ENCODE measurements at places on chromosomes 1 and 21.
A peak's percentile ranks its signal among the peaks of the same experiment; 100 is the strongest.

DNA sequence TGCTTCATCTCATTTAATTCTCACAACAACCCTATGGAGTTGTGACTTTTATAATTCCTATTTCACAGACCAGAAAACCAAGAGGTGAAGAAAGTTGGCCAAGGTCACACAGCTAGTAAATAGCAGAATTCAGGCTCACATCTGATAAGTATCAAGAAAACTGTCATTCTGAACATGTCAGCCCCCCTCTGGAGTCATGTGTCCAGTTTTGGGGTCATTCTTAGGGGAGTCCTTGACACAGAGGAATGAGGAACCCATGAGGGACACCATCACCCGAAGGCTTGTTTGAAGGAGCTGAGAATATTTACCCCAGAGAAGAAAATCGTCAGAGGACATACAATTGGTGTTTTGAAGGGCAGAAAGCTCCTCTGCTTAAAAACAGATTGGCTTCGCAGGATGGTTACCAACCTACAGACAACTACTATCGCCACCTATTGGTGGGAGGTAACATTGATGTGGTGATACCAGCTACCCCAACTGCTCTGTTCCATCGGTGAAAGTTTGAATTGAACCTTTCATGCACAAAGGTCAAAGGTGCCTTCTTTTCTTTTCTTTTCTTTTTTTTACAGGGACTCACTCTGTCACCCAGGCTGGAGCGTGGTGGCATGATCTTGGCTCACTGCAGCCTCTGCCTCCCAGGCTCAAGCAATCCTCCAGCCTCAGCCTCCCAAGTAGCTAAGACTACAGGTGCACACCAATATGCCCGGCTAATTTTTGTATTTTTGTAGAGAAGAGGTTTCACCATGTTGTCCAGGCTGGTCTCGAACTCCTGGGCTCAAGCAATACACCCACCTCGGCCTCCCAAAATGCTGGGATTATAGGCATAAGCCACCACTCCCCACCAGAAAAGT, 31.3 kb downstream of the NCMAP start:
- peak; percentile 58 for DNase-seq

DNA sequence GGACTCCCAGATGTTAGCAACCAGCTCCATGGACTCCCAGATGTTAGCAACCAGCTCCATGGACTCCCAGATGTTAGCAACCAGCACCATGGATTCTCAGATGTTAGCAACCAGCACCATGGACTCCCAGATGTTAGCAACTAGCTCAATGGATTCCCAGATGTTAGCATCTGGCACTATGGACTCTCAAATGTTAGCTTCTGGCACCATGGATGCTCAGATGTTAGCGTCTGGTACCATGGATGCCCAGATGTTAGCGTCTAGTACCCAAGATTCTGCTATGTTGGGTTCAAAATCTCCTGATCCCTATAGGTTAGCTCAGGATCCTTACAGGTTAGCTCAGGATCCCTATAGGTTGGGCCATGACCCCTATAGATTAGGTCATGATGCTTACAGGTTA, 8.8 kb downstream of the SON start:
- DNase-seq: no peak

GRCh38 chr1:240091614-240092300, at the start of gene FMN2:
Gene FMN2, plus strand, starts transcription at chr1:240091883. Its CDS starts 227 bp downstream, at chr1:240092110.
- peak; percentile 23 for DNase-seq

DNA sequence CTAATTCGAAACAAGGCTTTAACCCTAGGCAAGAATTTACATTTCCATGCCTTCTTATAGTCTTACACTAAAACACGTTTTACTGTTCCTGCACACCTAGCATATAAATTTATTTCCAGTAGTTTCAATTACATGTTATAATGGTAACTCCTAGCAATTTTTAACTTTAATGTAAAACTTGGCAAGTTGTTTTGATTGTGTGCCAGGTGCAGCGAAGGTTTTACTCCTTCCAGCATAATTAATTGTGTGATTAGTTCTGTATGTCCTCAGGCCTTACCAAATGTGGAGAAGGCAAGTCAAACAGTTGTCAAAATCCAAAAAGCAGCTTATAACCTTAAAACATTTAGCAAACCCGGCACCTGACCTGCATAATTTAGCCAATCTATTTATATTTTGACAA, 114.8 kb downstream of the KCNK1 start:
- DNase-seq: no peak

GRCh38 chr1:179080866-179081686, 794 bp upstream of the TOR3A start:
- DNase-seq: no peak

DNA sequence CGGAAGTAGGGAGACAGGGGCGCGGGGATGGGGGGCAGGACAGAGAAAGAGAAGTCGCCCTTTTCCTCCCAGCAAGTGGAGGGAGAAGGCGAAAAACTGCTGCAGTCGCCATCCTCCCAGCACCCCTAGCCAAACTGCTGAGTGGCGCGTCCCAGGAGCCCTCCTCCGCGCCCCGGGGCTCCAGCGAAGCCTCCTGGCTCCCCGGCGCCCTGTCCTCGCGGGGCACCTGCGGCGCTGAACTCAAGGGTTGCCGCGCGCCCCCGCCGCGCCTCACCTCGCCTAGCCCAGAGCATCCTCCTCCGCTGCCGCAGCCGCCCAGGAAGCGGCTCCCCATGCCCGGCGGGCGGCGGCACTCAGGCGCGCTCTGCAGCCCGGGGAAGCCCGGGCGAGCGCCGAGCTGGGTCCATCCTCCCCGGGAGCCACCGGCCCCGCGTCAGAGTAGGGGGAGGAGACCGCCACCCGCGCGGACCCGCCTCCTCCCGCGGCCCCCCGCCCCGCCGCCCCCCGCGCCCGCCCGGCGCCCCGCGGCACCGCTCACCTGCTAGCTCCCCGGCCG, at the start of gene DAB1:
Gene DAB1 (minus strand): TSS at position 405 of the 556 bp plus-strand sequence. CDS start 133,030 bp downstream, outside the sequence.
- no peak for DNase-seq

- DNase-seq: no peak
Observed at GRCh38 chr1:246580497-246581370, 14.5 kb downstream of the CNST start.

DNA sequence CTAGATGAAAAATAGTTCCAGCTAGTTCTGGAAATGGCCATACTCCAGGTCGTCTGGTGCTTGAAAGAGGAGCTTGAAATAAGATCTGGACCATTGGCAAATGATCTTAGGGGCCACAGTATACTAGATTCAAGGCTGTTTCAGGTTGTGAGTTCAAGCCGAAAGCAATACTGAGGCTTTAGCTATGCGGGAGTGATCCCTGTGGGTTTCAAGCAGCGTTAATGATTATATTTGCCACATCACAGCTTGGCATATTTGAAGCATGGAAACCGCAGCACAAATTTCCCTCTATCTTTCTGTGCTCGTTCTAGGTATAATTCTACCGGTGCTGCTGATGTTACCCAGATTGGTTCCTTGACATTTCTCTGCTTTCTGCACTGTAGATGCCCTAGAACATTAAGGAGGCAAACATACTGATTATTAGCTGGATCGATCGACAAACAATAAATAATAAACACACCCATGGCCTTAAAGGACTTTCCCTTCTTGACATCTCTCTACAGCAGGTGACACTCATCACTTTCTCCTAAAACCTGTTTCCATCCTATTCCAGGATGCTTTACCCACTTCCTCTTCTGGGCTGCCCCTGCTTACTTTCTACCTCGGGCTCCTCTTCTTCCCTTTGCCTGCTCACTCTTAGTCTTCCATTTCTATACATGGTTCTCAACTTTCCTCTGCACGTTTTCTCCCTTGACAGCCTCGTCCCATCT, 40.6 kb upstream of the LYST start:
- DNase-seq: no peak

- DNase-seq: no peak
Observed at GRCh38 chr1:147800804-147801203, 40.4 kb upstream of the GJA5 start.

GRCh38 chr1:56092684-56093570, 486.4 kb downstream of the PLPP3 start:
- no peak for DNase-seq

GRCh38 chr1:203944651-203945404, 83.4 kb downstream of the SNRPE start:
- DNase-seq: no peak

DNA sequence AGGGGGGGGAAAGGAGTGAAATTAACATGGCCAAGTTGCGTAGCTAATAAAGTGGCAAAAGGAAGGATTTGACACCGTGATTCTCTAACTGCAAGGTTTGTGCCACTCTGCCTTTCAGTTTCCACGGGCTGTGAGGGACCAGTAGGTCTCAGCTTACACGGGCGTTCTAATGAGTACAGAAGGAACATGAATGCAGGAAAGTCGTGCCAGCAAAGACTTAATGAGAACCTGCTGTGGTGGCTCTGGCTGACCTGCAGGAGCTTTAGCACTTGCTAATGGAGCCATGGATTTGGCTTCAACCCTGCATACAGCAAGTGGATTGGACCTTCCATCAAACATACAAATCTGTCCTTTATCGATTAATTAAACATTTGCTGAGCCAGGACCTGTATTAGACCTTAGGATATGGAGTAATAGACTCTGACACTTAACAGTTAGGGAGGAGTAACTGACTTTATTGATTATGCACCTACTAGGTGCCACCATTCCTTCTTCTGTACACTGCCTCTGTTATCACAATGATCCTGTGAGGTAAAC, 15.1 kb upstream of the PITHD1 start:
- DNase-seq: no peak

DNA sequence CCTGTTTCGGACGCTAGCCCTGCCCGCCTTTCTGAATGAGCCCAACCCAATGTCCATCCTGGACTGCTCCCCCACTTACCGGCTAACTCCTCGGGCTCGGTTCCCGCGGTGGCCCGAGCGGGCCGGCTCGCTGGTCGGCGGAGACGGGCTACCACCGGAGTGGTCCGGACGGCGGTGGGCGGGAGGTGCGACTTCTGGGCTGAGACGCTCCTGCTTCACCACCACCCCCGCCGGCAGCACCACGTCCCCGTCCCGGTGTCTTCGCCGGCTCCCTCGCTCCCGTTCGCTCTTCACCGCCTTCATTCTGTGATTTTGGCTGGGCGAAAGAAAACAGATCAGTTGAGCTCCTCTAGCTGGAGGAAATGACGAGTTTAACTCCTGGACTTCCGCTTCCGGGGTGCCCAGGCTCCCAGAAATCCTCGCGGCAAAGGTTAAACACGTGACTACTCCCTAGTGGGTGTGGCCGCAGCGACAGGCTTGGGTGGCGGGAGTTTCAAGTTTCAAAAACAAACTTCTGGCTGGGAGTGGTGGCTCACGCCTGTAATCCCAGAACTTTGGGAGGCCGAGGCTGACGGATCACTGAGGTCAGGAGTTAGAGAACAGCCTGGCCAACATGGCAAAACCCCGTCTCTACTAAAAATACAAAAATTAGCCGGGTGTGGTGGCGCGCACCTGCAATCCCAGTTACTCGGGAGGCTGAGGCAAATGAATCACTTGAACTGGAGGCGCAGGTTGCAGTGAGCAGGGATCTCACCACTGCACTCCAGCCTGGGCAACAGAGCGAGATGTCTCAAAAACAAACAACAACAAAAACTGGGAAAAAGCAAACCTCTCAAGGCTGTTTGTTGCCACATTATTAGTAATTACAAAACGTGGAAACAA, at the start of gene SNIP1:
Gene SNIP1 (minus strand): TSS at position 367 of the 882 bp plus-strand sequence. CDS start 64 bp downstream, at position 303.
- peak; percentile 95 for DNase-seq

DNA sequence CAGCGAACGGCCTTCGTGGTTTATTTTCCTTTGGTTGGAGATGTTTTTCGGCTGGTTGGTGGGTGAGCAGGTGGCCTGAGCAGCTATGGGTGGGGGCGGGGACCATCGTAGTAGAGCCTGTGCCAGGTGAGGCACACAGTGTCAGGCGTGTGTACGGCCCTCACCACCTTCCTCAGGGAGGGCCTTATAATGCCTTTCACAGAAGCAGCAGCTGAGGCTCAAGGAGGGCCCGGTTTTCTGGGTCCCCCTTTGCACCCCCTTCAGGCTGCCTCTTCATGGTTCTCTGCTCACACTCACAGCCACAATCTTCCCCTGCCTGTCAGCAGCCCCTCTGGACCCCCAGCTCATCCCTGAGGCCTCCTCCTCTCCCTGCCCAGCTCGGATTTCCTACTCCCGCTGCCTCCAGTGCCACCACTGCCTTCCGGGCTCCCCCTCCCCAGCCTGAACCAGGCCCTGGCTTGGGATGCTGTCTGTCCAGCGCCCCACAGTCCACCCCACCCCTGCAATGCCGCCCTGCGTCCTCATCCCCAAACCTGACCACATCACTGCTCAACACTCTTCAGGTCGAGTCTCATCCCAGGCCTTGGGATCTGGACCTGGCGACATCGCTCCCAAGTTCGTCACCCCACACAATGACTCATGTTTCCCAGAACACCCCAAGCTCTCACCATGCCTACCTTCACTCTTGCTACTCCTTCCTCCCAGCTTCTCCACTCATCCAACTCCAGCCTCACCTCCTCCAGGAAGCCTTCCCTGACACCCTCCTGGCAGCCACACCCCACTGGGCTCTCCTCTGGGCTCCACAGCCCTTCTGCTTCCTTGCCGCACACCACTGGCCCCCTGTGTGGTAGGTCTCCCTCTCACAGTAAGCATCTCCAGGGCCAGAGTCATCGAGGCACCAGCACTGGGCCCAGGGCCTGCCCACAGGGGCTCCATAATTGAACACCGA, 53.9 kb downstream of the DMRTB1 start:
- DNase-seq: no peak

DNA sequence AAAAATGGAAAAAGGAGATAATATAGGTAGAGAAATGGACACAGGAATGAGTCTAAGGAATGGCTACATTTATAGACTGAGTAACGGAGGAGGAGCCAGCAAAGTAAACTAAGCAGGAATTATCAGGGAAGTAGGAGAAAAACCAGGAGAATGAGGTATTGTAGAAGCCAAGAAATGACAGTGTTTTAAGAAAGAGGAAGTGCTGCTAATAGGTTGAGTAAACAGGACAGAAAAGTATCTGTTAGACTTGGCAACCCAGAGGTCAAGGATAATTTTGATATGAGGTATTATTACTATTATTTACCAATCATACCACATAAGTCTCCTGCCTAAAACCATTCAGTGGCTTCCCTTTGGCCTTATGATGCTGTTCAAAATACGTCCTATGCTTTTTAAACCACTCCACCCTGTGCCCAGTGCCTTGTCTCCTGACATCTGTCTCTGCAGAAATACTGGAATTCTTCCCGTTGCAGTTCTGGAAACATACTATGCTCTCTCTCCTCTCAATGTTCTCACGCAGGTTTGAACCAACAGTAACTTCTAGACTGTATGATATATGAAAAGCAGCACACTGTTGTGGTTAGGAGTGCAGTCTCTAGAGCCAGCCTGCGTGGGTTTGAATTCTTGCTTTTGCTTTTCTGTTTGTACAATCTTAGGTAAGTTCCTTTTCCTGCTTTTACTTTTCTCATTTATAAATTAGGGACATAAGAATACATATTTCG, 24.6 kb upstream of the NEK7 start:
- no peak for DNase-seq

GRCh38 chr1:205824180-205824579, 11.2 kb upstream of the SLC41A1 start:
- no peak for DNase-seq

DNA sequence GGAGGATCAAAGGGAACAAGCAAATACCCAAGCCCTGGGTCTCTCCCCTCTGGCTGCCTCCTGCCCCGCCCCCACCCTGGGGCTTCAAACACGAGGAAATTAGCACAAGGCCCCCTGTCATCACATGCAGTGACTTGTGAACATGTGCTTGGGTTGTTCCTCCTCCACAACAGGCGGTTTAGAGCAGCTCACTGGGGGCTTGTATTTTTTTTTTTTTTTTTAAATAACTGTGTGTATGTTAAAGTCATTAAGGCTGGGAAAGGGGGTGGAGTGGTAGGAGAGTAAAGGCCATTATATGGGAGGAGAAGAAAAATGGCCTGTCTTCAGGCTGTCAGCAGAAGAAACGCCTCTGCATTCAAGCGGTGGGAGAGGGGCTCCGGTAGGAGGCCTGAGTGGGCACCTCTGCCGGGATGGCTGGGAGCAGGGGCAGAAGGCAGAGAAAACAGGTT, 64.2 kb downstream of the PLXNA2 start:
- DNase-seq: no peak

Data from GM12891 (cell line).